A549 treated with AZD2906 at 1 μM for 4 hours (cell line): ENCODE measurements at places on chromosomes 1 and 21. TPM values are rescaled to one million over a fixed set of nuclear protein-coding genes. Genes with fewer than 3 reads are reported as not detected.

Gene SPOCD1
- total RNA-seq: 3.3 to 4.8 TPM (median 3.9 TPM) in 5 replicates

Gene AGL
- total RNA-seq: 2.7 to 3.9 TPM (median 3.4 TPM) in 5 replicates

Gene NID1
- total RNA-seq: 5.3 to 9.1 TPM (median 7.7 TPM) in 5 replicates

Gene KIRREL1
- 17.1 to 24.3 TPM (median 21.0 TPM) in 5 replicates for total RNA-seq
